ENCODE measurements at places on chromosomes 4 and X. TPM values are rescaled to one million over a fixed set of nuclear protein-coding genes. Genes with fewer than 3 reads are reported as not detected.

DNA sequence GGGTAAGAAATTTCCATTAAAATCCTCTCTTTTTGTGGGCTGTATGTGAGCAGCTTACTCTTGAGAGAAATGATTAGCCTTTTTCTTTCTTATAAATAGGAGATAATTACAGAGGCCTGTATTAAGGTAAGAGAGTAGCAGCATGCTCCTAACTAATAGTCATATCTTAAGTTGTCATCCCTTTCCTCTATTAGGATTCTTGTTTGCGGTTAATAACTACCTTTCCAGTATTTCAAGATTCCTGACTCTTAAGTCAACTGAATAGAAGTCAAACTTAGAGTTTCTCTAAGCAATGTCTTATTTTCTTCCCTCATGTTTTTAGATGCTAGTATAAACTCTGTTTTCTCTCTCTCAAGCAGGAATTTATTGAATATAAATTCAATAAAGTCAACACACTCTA is 139.9 kb upstream of the GPRIN3 start:
- DNase-seq, result no peak

- no peak for DNase-seq
Measured at GRCh38 chr4:104728380-104729122, 233.9 kb upstream of the CXXC4 start.

DNA sequence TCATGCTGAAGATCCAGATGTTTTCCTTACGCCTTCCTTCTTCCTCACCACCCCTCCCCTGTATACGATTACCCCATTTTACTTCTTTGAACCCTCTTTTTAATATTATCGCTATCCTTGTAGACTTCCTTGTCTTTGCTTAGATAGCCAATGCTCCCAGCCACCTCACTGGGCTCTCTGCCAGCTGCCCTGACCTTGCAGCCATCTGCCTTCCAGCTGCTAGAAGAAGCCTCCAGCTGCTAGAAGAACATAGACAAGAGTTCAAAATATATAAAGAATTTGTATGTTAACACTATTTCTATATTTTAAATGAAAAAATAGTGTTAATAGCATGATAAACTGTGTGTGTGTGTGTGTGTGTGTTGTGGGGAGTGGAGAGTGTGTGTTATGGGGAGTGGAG is 374.7 kb downstream of the ANKRD50 start:
- peak; percentile 29 for DNase-seq

ATG4A gene
- 14.2 TPM for polyA plus RNA-seq

DNA sequence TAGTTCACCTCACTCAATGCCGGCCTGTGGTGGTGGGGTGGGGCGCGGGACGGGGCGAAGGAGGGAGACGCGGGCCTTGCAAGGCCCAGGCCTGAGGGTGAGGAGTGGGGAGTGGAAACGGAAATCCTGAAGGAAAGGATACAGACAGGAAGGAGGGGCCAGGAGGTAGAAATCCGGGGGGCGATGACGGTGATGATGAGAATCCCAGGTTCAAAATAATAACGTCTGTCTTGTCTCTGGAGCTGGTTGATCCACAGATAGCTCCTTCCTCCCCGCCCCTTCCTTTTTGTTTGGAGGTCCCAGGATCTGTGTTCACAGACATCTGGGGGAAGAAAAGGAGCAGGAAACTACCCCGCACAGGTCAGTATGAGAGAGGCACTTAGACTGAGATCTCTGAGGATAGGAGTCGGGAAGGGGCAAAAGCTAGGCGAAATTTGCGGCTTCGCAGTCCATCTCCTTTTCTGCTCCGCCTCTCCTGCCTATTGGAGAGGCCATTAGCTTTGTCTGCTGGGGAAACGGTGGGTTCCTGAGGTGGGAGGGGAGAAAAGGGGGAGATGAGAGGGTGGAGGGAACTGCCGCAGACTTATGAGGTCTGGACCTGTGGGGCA is 746 bp downstream of the TCEAL7 start:
- no peak for DNase-seq

GRCh38 chrX:96052078-96052477 is 632.6 kb upstream of the DIAPH2 start:
- no peak for DNase-seq

CTSO gene
- 2.6 TPM for polyA plus RNA-seq

Measured in heart right ventricle (tissue), 16 donors.